H7 (cell line): ENCODE measurements at places on chromosomes 7 and 10.

- DNase-seq: no peak
Observed at GRCh38 chr7:69751026-69751425, 152.8 kb downstream of the AUTS2 start.

DNA sequence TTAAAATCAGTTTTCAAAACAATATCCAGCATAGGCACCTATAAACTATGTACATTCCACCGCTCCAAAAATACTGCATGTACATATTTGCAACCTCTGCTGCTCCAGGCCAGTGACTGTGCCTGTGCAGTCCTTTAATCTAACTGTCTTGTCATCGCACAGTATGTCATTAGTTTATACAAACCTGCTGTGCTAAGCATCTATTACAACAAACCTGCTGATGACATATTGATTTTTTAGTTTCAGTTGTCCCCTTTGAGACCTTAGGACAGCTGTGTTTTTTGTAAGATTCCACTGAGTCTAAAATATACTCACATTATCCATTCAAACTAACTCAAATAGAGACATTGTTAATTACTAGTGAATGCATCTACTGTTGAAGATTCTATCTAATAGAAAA lies 33.1 kb downstream of the SEMA3C start:
- DNase-seq: no peak

- no peak for DNase-seq
Observed at GRCh38 chr10:124700293-124701037, 43.7 kb downstream of the FAM53B start.

- no peak for DNase-seq
Observed at GRCh38 chr7:50869108-50869725, 86.5 kb upstream of the GRB10 start.

- no peak for DNase-seq
Observed at GRCh38 chr7:141268614-141269013, 194.8 kb downstream of the TMEM178B start.
